ENCODE measurements at places on chromosomes 2 and 18. TPM values are rescaled to one million over a fixed set of nuclear protein-coding genes. Genes with fewer than 3 reads are reported as not detected.

The SERPINB3 gene
- total RNA-seq: 0.17 TPM

The RAB6C gene
- total RNA-seq: not detected

The TRIM43 gene
- total RNA-seq: not detected

The GDF7 gene
- total RNA-seq: 28.1 TPM

The DLX2 gene
- total RNA-seq: not detected

The MYO5B gene
- total RNA-seq: 0.70 TPM

The TUBB8B gene
- total RNA-seq: 0.14 TPM

The THSD7B gene
- total RNA-seq: under 0.01 TPM

The ASAP2 gene
- 59.6 TPM for total RNA-seq

The MRO gene
- not detected for total RNA-seq

The KCNG3 gene
- not detected for total RNA-seq

The ZBTB7C gene
- total RNA-seq: under 0.01 TPM

The ST8SIA5 gene
- 0.09 TPM for total RNA-seq

The GALNT3 gene
- 0.34 TPM for total RNA-seq

The TMEM247 gene
- not detected for total RNA-seq

The MAL gene
- 4.8 TPM for total RNA-seq

The CEP192 gene
- 34.0 TPM for total RNA-seq

The SEPTIN10 gene
- total RNA-seq: 179 TPM

The ANKRD30B gene
- under 0.01 TPM for total RNA-seq

The UGT1A3 gene
- not detected for total RNA-seq
